Activated CD4-positive, alpha-beta T cell treated with anti-CD3 and anti-CD28 coated beads for 48 hours (primary cell): ENCODE measurements at places on chromosomes 12 and 14.

DNA sequence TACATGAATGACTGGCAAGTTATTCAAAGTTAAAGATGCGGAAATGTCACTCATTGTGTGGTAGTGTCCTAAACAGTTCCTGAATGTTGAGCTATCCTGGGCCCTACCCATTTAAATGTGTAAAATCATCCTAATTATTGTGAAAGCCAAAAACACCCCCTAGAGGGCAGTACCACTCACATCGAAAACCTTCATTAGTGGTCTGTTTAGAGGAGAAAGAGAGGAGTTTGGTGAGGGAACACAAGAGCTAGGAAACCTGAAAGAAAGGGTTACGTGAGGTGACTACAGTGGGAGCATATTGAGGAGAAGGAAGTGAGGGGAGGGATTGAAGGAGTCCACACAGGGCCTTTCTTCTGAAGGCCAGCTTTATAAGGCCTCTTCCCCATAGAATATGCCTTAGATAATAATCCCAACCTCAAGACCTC, 2.5 kb upstream of the TEP1 start:
- DNase-seq, result peak; percentile 29

- DNase-seq, result no peak
These were observed 294.3 kb downstream of the APAF1 start for GRCh38 chr12:98939350-98939749.

GRCh38 chr12:73384592-73384991, 1112.4 kb downstream of the TRHDE start:
- no peak for DNase-seq

GRCh38 chr12:125684968-125685790, 619.9 kb downstream of the AACS start:
- no peak for DNase-seq

- no peak for DNase-seq
These were observed 101.1 kb upstream of the BCL2L14 start for GRCh38 chr12:11969437-11970154.

DNA sequence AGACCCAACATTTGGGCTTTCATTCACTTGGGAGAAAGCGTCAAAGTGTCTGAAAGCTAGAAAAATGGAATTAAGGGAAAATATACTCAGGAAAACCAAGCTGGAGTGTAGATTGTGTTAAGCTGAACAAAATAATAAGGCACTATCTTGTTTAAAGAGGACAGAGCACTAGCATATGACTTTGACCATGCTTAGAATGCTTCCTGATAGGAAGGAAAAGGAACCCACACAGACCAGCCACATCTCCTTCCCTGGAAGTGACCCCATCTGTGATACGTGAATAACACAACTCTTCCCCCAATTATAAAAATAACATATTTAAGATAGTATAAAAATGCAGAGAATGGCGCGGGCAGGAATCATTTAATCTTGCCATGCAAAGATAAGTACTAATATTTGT, 94.7 kb upstream of the BCL2L14 start:
- DNase-seq, result no peak

DNA sequence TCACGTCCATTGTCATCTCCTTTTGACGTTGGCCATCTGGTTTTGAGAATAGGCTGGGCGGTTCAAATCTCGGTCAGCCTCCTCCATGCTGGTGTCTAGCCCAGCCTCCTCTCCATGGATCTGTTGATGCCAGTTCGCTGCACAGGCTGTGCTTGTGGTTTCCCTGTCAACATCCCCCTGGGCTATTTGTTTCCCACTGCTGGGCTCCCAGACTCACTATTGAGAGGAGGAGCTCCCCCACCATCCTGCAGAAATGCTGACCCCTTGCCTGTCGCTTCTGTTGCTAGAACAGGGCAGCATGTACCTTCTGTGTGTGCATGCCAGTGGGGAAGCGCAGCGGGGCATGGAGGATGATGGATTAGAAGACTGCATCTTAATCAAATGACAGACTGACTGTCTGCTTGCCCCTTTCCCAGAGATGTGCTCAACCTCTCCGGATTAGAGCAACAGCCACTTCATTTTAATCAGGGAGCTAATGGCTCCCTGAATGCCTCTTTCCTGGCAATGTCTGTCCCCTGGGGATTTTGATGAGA, 170.5 kb downstream of the TSPAN9 start:
- DNase-seq, result no peak

DNA sequence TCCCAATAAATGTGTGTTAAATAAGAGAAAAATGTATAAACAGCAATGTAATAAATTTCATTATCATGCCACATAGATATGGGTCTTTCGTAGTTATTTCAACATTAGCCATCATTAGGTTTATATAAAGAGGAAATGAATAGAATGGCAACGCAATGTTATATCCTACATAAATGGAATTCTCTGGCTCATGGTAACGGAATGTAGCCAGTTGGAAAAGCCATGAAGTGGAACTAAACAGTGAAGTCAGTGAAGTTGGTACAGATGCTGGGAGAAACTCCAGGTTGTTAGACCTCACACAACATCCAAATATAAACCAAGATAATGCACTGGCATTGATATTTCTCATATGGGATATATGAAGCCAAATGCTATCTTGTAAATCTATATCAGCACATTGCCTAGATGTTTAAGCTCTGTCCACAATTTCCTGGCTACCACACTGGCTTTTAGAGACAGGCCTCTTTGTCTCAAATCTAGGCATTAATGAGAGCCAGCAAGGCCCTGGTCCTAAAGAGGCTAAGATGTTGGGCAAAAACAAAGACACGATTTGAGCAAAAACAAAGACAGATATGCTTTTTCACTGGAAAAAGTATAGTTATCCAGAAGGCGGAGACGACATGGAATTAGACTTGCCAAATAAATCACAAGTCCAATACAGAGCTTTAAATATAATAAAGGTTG, 861.0 kb downstream of the RPS29 start:
- no peak for DNase-seq

DNA sequence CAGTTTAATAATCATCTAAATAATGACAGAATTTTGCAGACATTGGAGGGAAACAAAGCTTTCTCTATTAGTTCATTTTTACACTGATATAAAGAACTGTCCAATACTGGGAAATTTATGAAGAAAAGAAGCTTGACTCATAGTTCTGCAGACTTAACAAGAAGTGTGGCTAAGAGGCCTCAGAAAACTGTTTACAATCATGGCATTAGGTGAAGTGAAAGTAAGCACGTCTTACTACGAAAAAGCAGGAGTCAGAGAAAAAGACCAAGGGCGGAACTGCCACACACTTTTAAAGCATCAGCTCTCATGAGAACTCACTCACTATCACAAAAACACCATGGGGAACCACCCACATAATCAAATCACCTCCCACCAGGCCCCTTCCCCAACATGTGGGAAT, 804.4 kb downstream of the FLRT2 start:
- DNase-seq, result no peak

GRCh38 chr14:39102265-39102968, 618 bp downstream of the SEC23A start:
- DNase-seq, result no peak

DNA sequence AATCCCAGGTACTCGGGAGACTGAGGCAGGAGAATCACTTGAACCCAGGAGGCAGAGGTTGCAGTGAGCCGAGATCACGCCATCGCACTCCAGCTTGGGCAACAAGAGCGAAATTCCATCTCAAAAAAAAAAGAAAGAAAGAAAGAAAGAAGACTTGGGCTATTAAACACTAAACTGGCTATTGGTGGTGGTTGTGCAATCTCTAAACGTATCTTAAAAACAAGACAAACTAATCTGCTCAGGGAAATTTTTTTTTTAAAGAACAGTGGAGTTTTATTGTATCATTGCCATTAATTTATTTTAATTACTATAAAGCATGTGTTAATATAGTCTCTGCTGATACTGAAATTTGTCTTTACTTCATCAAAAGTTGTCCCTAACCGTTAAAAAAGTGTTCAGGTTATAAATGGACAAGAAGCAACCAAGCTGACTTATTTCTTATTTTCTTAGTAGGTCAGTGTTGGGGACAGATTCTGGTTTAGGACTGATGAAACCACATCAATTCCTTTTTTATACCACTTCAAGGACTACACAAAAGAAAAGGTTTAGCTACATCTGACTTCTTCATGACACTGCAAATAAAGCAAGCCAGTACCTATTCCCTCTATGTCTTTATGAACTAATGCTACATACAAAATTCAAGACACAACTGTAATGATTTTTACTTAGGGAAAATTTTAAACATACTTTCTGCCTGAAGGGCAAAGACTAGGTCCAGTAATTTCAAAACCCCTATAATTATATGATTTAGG, 68.7 kb upstream of the KRAS start:
- no peak for DNase-seq

DNA sequence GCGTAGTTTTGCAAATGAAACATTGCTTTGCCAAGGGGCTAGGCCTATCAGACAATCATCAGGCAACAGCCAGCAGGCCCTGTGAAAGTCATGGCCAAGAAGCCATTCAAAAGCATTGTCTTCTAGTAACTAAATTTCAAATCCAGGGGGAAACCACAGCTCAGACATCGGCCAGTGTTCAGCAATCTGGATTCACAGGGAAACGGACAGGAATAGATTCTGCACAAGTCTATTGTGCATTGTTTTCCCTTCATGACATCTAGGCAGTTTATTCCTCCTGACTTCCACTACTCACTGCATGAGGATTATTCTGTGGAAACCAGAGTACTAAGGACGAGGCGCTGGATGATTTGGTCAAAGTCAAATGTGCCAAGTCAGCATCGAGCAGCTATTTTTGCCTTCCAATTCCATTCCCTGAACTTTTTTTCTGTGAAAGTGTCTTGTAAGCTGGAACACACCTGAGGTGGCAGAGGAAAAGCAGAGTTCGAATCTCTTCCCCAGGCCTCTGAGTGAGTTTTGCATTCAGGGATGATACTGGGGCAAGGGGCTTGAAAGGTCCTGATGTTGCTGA, 75.4 kb downstream of the VCPKMT start:
- no peak for DNase-seq

DNA sequence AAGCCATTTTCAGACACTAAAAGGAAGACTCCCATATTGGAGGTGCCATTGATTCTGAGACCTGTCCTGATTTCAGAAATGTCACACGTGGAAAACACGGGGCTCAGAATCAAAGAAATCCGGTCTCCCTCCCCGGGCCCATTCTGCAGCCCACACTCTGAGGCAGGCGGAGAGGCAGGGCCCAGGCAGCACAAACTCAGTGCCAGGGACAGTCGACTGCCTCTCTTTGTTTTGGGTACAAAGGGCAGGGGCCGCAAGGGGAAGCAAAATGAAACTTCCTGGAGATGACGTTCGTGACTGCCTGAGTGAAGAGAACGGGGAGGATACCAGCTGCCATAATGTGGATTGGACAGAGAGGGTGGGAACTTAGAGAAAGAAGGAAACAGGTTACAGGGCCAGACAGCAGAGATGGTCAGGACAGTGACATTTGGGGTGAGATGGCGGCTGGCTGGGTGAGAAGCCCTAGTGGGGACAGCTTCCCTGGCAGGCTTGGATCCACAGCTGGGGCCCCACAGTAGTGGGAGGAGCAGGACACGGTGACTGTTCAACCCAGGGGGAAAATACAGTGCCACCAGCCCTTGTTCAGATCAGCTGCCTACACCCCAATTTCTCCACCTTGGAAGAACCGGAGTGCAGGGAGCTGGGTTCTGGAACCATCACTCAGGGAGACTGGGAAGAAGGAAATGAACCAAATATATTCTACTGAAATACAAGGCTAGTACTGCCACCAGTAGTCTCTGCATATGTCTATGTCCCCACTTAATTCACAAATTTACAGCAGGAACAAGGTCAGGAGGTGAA, 8.1 kb downstream of the GAPDH start:
- DNase-seq, result no peak

GRCh38 chr14:86153480-86153879, 623.5 kb downstream of the FLRT2 start:
- no peak for DNase-seq
